Ovary (tissue), 10 donors: ENCODE measurements at places on chromosomes 1 and 21. TPM values are rescaled to one million over a fixed set of nuclear protein-coding genes. Genes with fewer than 3 reads are reported as not detected.

DNA sequence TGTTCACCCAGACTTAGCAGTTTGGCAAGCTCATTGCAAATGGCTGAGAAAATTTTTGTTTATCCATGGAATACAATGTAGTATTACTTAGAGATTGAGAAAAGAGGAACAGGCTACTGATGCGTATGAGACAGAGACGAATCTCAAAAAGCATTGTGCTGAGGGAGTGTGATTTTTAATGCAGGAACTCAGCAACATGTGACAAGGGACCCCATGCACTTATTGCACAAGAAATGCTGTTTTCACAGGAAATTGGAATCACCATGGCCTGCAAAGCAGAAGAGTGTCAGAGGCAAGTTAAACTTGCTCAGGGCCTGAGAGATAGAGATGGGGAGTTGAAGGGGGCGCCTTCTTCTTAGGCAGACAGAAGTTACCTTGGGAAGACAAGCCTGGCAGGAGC is 32.6 kb upstream of the TLR5 start:
- DNase-seq, result no peak

- DNase-seq, result no peak
Observed at GRCh38 chr1:212873518-212873917, 15.4 kb downstream of the FLVCR1 start.

DNA sequence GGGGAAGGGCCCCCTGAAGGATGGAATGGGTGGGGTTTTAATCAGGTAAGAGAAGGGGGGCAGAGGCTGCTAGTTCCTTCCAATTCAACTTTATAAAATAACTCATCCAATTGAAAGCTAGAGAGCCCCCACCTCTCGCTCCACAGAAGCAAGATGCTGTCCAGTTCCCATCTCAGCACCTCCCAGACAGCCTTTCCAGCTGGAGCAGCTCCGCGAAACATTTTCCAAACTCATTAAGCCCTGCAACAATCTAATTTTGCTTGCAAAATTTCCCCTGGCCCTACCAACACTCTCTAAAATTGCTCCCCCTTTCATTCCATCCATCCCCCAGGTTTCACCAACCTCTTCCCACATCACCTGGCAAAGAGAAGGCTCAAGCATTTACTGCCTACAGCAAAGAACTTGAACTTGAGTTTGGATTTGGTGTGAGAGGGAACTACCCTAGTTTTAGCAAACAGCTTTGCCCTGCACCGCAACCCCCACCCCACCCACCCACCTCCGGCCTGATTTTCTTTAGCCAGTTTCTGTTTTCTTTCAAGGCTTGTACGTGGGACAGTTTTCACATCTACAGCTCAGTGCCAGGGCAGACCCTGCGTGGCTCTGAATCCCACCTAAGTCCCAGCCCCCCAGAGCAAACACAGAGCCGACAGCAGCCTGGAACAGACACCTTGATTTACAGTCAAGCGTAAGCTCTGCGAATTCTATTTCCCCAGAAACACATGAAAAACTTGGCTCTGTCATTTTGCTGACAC is 46.7 kb downstream of the SYF2 start:
- no peak for DNase-seq

DNA sequence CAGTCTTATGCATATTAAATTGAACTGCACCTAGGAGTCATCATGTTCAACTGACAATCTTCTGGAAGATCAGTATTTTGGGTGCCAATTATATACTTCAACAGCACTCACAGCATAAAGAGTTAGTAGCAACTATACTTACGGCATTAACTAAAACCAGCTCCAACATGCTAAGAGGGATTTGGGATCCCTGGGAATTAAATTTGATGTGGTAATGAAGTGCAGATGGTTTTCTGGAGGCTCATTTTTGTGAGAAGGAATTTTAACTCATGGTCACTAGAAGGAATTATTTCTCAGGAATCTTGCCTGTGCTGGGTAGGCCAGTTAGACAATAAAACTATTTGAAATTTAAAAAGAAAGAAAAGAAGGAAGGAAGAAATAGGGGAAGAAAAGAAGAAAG is 18.3 kb downstream of the IFI44 start:
- no peak for DNase-seq

DNA sequence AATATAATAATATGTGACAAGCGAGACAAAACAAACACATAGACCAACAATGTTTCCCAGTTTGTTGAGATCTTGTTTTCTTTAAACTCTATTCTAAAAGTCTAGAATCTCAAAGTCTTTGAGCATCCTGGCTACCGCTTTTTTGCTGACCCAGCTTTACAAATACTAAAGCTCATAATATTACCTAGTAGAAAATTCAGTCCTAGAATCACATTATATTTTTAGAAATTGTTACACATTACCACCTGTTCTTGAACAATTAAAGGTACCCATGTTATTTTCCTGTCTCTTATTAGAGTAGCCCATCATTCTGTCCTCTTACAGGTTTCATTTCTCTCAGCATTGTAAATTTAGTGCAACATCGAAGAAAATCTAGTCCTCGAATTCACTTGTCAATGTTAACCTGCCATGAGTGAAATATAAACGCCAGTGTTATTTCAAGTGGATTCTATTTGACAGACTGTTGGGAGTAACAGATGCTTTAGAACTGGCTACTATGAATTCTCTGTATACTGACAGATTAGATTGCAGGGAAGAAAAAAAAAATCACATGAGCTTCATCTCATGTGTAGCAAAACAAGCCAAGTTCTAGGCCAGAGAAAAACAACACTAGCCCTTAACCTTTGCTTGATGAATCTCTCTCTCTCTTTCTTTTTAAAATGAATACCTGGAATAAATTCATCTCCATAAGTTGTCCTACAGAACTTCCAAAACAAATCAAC is 851.2 kb upstream of the ADAMTS5 start:
- no peak for DNase-seq

DNA sequence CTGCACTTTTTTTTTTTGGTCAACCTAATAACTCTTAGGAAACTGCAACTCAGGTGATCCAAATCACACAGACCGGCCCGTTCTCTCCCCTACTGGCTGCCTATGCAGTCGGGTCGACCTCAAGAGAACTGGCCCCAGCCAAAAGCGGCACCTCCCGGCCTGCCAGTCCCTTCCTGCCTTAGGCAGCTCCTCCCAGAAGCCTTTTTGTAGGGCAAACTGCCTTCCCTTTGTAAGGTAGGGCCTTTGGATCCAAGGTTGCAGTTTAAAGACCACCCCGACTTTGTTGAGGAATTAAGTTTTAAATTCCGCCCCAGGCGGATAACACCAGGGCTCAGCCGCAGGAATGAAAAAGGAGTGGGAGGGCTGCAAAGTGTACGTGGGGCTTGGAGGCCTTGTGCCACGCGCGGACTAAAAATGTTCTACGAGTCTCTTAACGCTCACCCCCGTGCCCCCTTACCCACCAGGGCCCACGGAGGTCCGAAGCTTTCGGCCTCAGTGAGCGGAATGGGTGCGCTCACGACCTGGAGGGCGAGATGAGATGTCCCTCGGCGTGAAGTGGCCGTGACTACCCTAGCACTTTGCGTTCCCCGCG is 642 bp upstream of the ST3GAL3 start:
- peak; percentile 23 for DNase-seq

- no peak for DNase-seq
Observed at GRCh38 chr1:207605444-207606361, 39.2 kb upstream of the CR1L start.

GRCh38 chr1:184462155-184462554 is 75.3 kb downstream of the C1orf21 start:
- no peak for DNase-seq

DNA sequence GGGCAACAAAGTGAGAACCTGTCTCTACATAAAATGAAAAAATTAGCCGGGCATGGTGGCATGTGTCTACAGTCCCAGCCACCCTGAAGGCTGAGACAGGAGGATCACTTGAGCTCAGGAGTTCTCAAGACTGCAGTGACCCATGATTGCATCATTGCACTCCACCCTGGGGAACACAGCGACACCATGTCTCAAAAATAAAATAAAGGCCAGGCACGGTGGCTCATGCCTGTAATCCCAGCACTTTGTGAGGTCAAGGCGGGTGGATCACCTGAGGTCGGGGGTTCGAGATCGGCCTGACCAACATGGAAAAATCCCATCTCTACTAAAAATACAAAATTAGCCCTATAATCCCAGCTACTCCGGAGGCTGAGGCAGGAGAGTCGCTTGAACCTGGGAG is 20.1 kb downstream of the ANKRD13C start:
- no peak for DNase-seq

DNA sequence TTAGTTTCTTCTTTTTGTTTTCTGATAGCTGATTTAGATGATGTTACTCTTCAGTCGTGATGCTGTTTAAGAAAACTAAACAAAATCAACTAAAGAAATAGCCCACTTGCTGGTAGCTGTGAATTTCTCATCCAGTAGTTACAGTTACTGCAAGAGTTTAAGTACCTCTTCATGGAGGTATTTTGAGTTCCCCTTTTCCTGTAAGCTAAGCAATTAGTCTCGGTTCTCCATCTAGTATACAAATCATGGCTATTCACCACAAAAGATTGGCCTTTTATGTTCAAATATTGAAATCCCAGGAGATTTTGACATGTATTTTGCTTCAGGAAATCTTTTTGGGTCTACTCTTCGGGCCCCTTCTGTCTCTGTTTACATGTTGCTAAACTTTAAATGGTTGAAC is 31.1 kb downstream of the HUNK start:
- no peak for DNase-seq

- DNase-seq, result no peak
Observed at GRCh38 chr1:67089685-67090208, 35.8 kb upstream of the SLC35D1 start.

- DNase-seq, result no peak
Observed at GRCh38 chr1:211697356-211697755, 21.9 kb upstream of the NEK2 start.

Gene ATP1A4
- total RNA-seq, result not detected

Gene CLDN14
- not detected for total RNA-seq

Gene RNF19B
- total RNA-seq, result 13.2 TPM

Gene RIPPLY3
- not detected for total RNA-seq

Gene LORICRIN
- not detected for total RNA-seq

Gene CAMK1G
- total RNA-seq, result 11.9 TPM

Gene TDRD5
- total RNA-seq, result not detected

Gene PIGM
- total RNA-seq, result 6.9 TPM

Gene FCGR1A
- total RNA-seq, result 0.34 TPM
